ENCODE measurements at places on chromosomes 2 and 18. TPM values are rescaled to one million over a fixed set of nuclear protein-coding genes. Genes with fewer than 3 reads are reported as not detected.

CHRNG gene
- total RNA-seq, result not detected

OTOS gene
- total RNA-seq, result not detected

CLEC4F gene
- 1.4 TPM for total RNA-seq

TFPI gene
- total RNA-seq, result 36.0 TPM

ZEB2 gene
- total RNA-seq, result 206 TPM

FIGN gene
- 8.9 TPM for total RNA-seq

Measured in ovary (tissue), 10 donors.